Central memory CD4-positive, alpha-beta T cell (primary cell): ENCODE measurements at places on chromosomes 7 and 10.
A peak's percentile ranks its signal among the peaks of the same experiment; 100 is the strongest.

DNA sequence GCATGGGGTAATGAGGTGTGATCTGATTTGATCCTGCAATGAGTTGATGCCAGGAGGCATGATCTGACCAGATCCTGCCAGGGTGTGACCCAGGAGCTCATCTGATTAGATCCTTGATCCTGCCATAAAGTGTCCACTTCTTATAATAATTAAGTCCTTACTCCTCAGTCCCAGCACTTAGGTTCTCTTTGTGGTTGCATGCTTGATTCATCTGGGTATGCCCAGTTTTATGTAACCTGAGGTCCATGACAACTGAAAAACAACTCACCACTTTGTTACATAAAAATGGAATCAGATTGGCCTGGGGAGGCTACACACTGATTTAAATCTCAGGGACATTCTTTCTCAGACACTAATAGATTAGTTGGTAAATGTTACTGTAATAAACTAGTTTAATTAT is 19.1 kb downstream of the ACADSB start:
- no peak for DNase-seq

- DNase-seq, result no peak
Measured at GRCh38 chr10:37860494-37861190, 3.2 kb upstream of the ZNF248 start.

GRCh38 chr7:129986600-129986999 is 33.8 kb upstream of the UBE2H start:
- no peak for DNase-seq

GRCh38 chr10:71409516-71410104 is 12.9 kb downstream of the CDH23 start:
- DNase-seq, result no peak

DNA sequence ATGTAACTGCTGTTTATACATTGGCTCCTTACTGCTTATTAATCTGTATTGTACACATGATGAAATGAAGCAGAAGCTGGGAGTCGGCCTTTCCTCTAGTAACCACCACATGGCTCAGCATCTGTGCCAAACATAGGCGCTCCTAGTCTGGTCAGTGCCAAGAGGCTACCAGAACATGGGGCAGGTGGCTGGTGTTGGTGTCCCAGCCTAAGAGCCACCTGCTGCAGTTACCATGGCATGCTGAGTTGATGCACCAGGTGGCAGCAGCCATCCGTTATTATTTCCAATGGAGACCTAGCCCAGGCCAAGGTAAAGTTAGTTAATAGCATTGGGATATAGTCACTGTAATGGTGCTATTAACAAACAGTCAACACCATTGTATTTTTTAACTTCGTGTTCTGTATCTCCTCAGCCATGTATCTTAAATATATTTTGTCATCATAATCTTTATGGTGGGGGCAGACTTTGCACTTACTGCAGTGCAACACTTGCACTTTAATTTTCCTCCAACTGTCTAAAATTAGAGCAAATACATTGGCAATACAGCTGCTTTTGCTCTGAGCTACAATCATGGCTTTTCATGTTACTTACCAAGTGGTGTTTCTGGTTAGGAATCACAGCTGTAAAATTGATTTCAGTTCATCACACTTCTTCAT is 33.1 kb downstream of the HBP1 start:
- peak; percentile 9 for DNase-seq

GRCh38 chr10:111801841-111802240 is 381.7 kb downstream of the GPAM start:
- DNase-seq, result no peak

DNA sequence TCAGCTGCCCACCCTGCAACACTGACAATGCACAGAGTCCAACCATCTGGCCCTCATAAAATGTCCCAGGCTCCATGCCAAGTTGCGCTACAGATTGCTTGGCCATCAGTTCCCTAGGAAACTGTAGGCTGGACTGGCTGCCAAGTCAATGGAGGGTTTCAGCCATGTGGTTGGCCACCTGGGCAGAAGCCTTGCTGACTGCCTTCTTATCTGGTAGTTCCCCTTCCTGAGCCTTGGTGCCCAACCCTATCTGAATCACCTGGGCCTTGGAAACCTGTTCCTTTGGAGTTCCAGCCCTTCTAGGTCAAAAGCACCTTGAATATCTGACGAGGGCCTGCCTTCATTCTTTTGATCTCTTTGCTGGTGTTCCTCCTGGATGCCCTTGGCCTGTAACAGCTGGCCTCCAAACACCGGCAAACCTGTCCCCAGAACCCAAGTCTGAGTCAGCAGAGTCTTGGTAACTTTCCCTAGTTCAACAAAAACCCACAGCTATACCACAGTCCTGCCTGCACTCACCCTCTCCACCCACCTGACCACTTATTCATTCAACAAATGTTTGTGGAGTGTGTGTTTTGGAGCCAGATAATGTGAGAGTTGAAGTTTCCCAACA is 37.4 kb upstream of the KDM7A start:
- DNase-seq, result no peak
